ENCODE measurements at places on chromosomes 1 and 21. TPM values are rescaled to one million over a fixed set of nuclear protein-coding genes. Genes with fewer than 3 reads are reported as not detected.

DNA sequence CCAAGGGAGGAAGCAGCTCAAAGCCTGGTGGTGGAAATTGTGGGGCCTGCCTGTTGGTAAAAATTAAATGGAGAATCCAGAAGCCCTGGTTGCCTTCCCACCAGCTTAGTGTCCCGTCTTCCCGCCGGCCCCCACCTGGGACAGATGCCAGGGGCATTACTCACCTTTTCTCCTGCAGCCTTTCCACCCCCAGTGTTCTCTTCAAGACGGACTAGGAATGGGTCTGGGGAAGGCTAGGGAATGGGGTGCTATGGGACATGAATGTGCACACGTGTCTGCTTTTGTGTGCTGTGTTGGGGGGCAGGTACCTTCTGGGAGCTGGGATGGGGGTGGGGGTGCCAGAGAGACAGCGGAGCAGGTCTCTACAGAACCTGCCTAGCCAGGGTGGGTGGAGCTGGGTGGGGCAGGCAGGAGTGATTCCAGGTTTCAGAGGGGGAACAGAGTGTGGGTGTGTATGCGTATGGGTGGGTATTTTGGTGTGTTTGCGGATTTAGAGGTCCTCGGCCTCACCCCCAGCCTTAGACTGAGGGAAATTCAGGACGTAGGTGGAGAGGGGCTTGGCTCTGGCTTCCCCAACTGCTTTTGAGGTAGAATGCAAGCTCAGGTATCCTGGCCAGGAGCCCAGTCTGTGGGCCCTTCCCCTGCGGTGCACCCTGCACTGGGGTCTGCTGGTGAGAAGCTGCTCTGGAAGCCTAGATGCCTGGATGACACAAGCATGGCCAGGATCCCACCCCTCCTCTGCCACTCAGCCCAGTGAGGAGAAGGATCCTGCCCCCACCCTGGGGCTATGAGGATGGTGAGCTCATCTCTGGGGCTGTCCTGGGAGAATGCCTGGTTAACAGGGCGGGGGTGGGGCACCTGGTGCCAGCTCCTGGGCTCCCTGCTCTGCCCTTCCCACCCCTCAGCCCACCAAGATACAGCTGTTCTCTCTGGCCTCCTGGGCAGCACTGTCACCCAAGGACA lies 7.8 kb downstream of the VANGL2 start:
- peaks cover 22% of the 10 kb centered on the region for H3K27me3 ChIP-seq
- no peaks in the 10 kb centered on the region for H3K36me3 ChIP-seq
- H3K4me1 ChIP-seq, result no peaks in the 10 kb centered on the region
- H3K4me3 ChIP-seq, result no peak overlapping the region
- no peak overlapping the region for H3K27ac ChIP-seq

GRCh38 chr1:201039876-201040275 lies 16.4 kb upstream of the KIF21B start:
- H3K4me3 ChIP-seq, result no peak overlapping the region
- H3K27me3 ChIP-seq, result peaks cover 19% of the 10 kb centered on the region
- H3K36me3 ChIP-seq, result no peaks in the 10 kb centered on the region
- no peak for DNase-seq

AVPR1B gene
- total RNA-seq, result not detected

- DNase-seq, result peak; percentile 5
- peaks cover 15% of the 10 kb centered on the region for H3K27me3 ChIP-seq
- H3K4me3 ChIP-seq, result peak overlapping the region; percentile 52
- H3K27ac ChIP-seq, result no peak overlapping the region
- no peaks in the 10 kb centered on the region for H3K4me1 ChIP-seq
Measured at GRCh38 chr1:40153073-40153770, 8.0 kb upstream of the RLF start.

HES3 gene
- not detected for total RNA-seq
